ENCODE measurements at places on chromosomes 3 and 15.

DNA sequence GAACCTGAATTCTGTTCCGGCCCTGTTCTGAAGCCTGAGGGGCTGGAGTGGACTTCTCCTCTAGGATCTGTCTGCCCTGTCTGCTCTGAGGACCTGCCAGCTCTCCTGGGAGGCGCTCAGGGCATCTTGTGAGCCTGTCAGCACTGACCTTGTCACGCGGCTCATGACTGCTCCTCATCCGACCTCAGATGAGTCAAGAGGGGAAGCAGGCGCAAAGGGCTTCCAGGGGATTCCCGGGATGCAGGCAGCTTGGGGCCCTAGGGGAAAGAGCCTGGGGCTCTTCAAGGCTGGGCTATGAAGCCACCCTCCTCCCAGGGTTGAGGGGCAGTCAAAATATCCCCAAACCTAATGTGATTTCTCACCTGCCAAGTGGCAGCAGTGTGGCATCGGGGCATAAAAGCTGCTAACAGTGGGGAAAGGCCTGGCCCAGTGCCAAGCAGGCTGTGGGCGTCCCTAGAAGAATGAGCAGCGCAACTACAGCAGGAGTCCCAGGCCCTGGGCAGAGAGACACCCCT, 27.6 kb upstream of the ANKDD1A start:
- no peak for DNase-seq

DNA sequence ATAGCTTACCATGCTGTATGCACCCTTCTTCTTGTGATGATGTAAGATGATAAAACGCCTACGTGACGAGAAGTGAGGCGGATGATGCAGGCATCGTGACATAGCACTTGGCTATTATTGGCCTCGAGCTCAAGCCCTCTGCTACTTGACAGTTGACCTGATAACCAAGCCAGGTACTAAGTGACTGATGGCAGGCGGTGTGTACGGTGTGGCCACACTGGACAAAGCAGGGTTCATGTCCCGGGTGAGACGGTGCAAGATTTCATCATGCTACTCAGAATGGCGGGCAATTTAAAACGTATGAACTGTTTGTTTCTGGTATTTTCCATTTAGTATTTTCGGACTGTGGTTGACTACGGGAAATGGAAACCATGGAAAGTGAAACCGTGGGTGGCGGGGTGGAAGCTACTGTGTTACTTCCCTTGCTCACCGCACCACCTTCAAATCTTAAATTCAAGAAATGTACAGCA, 57.7 kb downstream of the SLC12A8 start:
- no peak for DNase-seq

GRCh38 chr3:33377489-33377888, 62.7 kb downstream of the UBP1 start:
- DNase-seq, result no peak

- DNase-seq, result no peak
Observed at GRCh38 chr3:161222662-161223061, 1.6 kb downstream of the NMD3 start.

- DNase-seq, result no peak
Observed at GRCh38 chr3:64022451-64023186, 675 bp downstream of the PSMD6 start.

- no peak for DNase-seq
Observed at GRCh38 chr15:39959411-39959810, 25.5 kb downstream of the EIF2AK4 start.

DNA sequence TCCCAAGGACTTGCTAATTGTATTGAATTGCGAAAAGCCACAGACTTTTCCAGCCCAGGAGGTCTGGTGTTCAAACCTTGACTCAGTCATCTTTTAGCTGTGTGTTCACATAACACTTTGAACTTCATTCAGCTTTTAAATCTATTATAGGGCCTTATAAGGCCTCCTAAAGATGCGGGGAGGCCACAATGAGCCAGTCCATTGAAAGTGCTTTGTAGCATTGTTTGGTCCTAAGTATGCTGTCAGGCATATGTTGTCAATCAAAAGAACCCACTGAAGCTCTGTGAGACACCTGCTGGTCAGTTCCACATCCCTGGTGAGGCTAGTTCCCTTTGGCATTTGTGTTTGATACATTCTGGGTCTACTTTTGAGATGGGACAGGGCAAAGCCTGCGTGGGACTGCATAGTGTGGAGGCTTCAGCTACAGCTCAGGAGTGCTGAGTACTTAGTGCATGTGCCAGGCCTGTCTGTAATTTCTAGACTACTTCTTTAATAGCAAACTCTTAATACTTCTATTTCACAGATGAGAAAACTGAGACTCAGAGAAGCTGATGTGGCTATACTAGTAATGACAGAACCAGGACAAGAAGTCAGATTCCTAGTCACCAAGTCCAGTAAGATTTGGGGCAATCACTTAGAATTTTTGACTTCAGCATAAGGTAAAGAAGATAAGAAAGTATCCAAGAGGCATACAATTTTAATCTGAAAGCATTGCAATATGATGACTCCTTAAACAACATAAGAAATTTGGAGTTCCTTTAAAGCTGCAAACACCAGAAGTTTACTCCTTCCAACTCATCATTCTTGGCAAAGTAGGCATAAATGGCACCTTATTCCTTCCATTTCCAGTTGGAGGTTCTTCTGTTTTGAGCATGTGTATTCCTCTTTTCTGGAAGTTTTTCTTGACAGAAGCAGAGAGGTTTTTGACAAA, 213.0 kb downstream of the PDCD6IP start:
- DNase-seq, result no peak

DNA sequence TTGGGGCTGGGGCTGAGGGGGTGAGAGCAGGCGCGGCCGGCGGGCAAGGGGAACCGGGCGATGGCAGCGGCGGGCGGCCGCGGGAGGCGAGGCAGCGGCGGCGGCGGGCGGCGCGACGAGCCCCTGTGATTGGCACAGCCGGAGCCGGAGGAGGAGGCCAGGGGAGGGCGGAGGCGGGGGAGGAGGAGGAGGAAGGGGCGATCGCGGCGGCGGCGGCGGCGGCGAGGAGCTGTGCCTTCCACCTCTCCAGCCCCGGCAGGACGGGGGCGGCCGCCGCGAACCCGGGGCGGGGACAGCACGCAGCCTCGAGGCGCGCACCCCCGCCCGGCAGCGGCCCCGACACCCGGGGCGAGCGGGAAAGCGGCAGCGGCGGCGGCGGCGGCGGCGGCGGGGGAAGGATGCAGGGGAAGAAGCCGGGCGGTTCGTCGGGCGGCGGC, at the start of gene SLCO3A1:
Gene SLCO3A1, plus strand, starts transcription at position 198 of the 437 bp plus-strand sequence.
- no peak for DNase-seq

DNA sequence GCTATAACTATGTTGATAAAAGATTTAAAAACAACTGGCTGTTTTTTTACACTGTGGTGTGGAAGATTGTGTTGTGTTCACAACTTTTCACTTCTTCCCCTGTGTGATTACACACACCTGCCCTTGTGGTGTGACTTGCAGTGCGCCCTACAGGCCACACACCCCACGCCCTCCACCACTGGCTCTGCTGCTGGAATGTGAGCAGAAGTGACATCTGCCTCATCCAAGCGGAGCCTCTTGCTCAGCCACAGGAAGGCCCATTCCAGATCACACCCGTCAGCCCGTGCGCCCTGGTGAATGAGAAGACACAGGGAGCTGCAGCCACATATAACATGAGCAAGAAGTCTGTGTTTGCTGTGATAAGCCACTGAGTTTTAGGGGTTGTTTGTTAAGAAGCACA, 7.0 kb downstream of the CCR2 start:
- no peak for DNase-seq

- no peak for DNase-seq
Observed at GRCh38 chr15:85000937-85001336, 19.3 kb downstream of the PDE8A start.

DNA sequence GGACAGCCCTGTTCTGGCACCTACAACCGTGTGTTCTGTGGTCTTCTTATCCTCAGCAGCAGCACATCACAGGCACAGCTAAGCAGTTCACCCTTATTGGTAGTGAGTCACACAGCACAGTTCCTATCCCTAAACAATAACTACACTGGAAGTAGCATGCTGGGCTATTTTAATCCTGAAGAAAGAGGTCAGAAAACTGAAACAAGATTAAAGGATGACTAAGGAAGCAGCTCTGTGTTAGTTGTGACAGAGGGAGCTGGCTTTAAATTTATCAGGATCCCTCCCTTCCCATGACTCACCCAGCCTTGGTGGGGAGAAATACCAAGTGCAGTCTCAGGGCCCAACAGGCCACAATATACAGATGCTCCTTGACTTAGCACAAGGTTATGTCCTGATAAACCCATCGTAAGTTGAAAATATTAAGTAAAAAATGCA, 144.3 kb downstream of the ERC2 start:
- peak; percentile 40 for DNase-seq

DNA sequence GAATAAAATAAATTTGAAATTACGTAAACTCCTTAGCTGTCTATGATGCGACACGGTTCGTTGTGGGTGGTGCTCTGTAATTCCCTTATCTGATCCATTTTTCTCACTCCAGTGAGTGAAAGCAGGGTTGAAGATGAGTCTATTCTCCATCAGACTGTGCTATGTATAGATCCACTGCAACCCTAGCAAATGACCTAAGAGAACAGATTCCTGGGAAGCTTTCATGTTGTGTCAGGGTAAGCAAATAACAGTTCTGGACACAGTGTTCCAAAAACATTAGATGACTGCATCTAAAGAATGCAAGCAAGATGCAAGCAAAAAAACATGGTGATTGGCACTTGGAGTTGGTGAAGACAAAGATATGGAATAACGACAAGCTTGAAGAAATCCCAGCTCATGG, 239.3 kb downstream of the SLC9A9 start:
- peak; percentile 79 for DNase-seq

GRCh38 chr3:177855021-177855420, 657.7 kb upstream of the TBL1XR1 start:
- no peak for DNase-seq

GRCh38 chr3:101124125-101124524, 130.9 kb upstream of the ABI3BP start:
- DNase-seq, result no peak

DNA sequence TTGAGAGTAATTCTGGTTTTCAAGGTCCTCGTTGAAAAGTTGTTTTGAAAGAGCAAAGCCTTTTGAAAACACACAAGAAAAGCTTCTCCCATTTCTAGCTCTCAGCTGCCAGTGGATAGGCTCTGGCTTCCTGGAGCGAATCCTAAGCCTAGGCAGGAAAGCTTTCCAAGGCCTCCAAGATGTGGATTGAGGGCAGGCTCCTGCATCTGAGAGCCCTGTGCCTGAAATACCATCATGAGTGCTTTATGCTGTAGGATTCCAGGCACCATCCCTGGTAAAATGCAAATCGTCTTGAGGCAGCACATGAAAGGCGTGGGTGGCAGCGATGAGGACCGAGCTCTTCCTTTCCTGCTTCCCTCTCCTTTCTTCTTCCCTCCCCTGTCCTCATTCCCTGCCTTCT, 60.7 kb upstream of the CORO2B start:
- no peak for DNase-seq

DNA sequence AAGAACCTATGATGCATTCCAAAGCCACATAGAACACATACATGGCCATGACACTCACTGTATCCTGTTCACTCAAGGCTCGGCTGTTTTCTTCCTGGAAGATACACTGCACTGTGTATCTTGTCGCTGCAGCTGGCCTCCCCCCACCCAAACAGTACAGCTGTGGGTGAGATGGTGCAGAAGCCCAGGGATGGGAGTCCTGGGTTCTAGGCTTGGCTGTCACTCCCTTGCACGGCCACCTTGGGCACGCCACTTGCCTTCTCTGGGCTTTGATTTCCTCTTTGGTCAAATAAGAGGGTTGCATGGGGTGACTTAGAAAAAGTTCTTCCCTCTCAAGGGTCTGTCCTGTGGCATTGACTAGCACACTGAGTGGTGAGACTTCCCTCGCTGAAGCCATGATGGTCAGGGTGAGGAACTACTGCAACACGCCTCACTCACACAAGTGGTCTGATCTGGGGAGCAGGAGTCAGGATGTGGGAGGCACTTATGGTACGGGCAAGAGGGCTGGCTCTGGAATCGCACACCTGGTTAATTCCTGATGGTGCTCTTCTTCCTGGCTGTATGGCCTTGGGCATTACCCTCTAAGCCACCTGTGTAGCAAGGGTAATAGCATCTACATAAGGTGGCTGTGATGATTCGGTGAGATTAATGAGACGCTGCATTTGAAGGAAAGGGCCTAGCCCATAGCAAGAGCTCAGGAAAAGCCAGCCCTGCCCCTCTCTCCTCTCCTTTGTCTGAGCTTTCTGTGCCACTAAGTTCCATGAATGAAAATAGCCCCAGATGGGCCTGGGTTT, 44.0 kb downstream of the ANP32A start:
- no peak for DNase-seq

GRCh38 chr3:64595253-64595694, 92.5 kb downstream of the ADAMTS9 start:
- peak; percentile 97 for DNase-seq

GRCh38 chr3:142274908-142275307, 49.5 kb upstream of the GK5 start:
- DNase-seq, result no peak

- DNase-seq, result no peak
Observed at GRCh38 chr3:113136071-113136470, 75.3 kb upstream of the BOC start.

DNA sequence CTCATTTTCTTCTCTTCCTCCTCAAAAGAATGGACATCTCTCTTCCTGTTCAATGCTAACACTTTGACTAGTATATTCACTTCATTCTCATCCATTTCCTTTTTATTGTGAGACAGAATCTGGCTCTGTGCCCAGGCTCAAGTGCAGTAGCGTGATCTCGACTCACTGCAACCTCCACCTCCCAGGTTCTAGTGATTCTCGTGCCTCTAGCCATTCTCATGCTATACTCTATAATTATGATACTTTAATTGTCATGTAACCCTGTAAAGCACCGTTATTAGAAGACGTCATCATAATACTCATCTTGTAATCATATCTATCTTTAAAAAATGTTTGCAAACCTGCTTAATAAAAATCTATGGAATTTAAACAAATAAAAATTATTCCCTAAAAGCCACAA, 107.0 kb downstream of the SHOX2 start:
- no peak for DNase-seq

DNA sequence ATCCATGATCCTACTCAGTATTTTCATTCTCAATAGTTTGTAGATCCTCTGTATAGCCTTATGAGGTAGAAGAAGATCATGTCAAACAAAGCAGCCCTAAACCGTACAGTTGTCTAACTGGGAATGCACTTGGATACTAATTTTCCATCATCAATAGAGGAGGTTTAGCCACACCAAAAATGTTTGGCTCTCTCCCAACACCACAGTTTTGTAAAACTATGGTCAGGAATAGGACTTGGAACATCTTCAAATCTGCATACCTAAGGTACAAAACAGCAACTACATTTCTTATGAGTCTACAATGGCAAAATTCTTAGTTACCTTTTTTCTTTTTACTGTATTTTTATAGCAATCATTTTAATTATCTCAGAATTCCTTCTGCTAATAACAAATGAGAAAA, 1001.6 kb downstream of the ROBO2 start:
- DNase-seq, result no peak

All from smooth muscle cell of the brain vasculature (primary cell).